Skin of body (tissue), 3 donors: ENCODE measurements at places on chromosomes 1 and 21. TPM values are rescaled to one million over a fixed set of nuclear protein-coding genes. Genes with fewer than 3 reads are reported as not detected.
A peak's percentile ranks its signal among the peaks of the same experiment; 100 is the strongest.

DNA sequence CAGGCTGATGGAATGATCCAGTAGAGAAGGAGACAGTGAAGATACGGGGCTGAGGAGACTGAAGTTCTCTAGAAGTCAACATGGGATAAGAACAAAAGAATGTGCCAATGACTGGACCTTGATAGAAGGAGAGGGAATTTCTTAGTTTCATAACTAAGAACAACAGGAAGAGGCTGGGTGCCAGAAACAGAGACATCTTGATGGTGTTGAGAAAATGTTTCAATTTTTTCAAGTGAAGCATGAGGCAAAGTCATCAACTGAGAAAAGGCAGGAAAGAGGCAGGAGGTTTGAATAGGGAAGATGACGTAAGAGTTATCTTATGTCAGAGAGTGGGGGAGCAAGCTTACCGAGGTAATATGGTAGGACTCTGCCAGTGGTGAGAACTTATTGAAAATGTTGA lies 80.1 kb downstream of the SPAG17 start:
- no peak for DNase-seq

- no peak for DNase-seq
Measured at GRCh38 chr1:26127235-26128163, 15.9 kb downstream of the PDIK1L start.

DNA sequence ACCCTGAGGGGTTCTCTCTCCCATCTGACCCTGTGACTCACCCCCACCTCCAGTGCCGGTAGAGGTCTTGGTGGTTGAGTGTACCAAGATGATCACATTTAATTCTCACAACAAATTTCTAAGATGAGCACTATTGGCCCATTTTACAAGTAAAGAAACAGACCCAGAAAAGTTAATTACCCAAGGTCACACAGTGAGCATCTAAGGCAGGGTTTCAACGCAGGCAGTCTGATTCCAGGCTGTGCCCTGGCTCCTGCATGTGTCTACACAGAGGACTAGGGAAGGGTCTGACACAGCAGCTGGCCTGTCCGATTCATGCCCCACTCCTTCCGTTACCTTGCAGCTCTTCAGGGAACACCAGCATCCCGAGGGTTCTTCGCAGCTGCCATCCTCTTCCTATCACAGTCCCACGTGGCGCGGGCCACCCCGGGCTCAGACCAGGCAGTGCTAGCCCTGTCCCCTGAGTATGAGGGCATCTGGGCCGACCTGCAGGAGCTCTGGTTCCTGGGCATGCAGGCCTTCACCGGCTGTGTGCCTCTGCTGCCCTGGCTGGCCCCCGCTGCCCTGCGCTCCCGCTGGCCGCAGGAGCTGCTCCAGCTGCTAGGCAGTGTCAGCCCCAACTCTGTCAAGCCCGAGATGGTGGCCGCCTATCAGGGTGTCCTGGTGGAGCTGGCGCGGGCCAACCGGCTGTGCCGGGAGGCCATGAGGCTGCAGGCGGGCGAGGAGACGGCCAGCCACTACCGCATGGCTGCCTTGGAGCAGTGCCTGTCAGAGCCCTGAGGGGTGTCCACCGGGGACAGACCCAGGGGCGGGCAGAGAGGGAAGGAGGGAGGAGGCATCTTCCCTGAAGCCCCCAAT lies 7.5 kb downstream of the NCDN start:
- DNase-seq = no peak

The KHDRBS1 gene
- total RNA-seq = 75.1 TPM

The CD101 gene
- total RNA-seq = 1.8 TPM

GRCh38 chr1:54375712-54376429 lies 30.3 kb downstream of the SSBP3 start:
- no peak for DNase-seq

The BGLAP gene
- 0.99 TPM for total RNA-seq

DNA sequence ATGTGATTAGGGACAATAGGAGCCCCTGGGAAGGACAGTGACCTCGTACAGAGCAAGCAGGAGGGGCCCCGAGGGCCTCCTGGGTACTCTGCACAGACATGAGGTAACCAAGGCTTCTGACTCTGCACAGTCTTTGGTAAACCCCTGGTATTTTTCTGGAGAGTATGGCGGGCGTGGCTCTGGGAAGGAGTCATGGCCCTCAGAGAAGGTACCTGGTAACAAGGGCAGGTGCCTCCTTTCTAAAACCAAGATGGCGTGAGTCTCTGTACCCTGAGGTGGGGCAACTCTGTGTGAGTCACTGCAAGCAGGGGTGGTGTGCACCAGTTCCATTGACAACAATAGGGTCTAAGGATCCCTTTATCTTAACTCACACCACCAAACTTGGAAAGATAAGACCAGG lies 39.9 kb upstream of the SLC19A1 start:
- no peak for DNase-seq

- DNase-seq = peak; percentile 57
Measured at GRCh38 chr1:38727684-38728584, 131.6 kb downstream of the RRAGC start.

GRCh38 chr1:103108376-103109150 lies at the start of gene COL11A1:
Gene COL11A1, minus strand, starts transcription at chr1:103108522. Its CDS starts 344 bp downstream, at chr1:103108178.
- DNase-seq = peak; percentile 9

DNA sequence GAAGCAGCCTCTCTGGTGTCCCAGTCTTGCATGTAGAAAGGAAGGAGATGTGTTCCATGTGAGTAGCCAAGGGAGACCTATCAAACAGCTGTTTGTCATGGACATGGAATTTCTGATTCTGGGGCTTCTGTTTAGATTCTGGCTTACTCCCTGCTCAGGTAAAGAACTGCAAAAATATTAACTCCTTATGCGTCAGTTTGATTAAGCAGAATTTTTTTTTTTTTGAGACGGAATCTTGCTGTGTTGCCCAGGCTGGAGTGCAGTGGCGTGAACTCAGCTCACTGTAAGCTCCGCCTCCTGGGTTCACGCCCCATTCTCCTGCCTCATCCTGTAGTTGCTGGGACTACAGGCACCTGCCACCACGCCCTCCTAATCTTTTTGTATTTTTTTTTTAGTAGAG lies 6.8 kb downstream of the ARV1 start:
- DNase-seq = no peak

DNA sequence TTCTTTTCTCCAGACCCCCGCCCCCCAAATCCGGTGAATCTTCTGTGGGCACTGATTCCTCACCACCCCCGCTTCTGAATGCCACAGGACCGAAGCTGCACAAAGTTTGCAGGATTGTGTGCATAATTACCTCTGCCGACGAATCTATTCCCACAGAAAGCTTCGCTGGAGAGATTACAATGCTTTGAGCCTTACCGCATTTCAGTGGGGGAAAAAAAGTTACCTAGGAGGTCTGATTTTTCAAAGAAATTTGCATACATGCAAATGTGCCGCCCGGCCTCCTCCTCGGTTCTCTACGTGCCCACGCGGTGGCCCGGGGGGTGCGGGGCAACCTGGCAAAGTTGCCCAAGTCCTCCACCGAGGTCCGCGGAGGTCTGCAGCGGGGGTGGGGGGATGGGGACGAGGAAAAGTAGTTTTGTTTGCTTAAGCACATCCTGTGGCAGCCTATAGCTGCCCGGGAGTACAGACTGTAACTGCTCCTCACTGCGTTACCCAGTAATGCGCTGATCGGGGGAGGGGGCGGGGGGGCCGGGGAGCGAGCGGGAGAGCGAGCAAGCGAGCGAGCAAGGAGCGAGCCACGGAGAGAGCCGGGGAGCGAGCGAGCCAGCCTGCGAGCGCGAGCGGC lies 563 bp upstream of the NFIA start:
- peak; percentile 66 for DNase-seq

GRCh38 chr1:14600405-14601112 lies 2.1 kb downstream of the KAZN start:
- peak; percentile 16 for DNase-seq

The MYBPHL gene
- total RNA-seq = not detected

The DBT gene
- 8.3 TPM for total RNA-seq

GRCh38 chr1:117825414-117825813 lies 104.0 kb downstream of the GDAP2 start:
- no peak for DNase-seq

DNA sequence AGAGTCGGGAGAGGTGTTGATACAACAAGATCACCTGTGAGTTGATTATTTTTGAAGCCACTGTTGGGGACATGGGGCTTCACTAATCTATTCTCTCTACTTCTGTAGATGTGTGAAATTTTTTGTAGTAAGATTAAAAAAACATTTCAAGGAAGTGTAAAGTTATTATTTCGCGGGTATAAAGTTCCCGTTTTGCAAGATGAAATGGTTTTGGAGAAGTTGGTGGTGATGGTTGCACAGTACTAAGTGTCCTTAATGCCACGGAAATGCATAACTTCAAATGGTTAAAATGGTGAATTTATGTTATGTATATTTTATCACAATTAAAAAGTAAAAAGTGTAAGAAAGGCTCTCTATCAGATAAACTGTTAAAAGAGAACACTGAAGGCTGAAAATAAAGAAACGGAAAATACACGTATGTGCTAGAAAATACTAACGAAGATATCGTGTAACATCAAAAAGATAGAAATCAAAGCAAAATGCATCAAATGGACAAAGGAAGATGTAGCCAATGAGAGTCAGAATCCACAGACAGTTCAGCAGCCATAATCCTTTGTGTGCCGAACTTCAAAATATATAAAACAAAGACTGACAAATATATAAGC lies 2.9 kb upstream of the ITGB2 start:
- DNase-seq = no peak

The SDC3 gene
- 15.5 TPM for total RNA-seq
